ENCODE measurements at places on chromosomes 6 and 20.

DNA sequence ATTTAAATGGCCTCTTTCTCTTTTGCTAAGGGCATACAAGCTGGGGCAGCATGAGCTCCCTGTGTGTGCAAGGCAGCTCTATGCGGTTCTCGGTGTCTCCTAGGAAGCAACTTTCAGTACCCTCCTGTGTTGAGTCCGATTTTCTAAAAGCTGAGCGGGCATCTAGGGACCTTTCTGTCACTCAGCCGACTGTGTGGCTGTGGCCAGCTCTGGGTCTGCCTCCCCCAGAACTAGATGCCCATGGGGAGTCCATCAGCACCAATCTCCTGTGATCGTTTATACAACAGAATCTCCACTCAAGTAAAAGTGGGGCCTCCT is 7.5 kb downstream of the NELFCD start:
- no peak for DNase-seq

GRCh38 chr20:17097603-17098002 is 129.2 kb upstream of the PCSK2 start:
- DNase-seq, result no peak

DNA sequence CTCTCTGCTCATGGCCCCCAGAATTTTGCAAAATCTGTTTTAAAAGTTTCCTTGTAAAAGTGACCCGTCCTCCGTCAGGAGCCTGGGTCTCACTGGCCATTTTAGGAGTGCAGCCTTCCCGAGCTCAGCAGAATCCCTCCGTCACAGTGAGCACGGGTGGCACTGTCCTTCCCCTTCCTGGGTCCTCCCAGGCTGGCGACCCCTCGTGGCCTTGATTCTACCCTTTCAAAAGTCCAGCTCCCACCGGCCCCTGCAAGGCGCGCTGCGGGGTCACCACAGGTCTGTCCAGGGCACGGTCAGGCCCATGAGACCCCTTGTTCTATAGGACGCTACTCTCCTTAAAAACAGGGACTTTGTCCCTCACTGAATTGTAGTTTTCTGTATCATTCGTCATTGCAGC is 112.7 kb downstream of the PSMB1 start:
- DNase-seq, result no peak

DNA sequence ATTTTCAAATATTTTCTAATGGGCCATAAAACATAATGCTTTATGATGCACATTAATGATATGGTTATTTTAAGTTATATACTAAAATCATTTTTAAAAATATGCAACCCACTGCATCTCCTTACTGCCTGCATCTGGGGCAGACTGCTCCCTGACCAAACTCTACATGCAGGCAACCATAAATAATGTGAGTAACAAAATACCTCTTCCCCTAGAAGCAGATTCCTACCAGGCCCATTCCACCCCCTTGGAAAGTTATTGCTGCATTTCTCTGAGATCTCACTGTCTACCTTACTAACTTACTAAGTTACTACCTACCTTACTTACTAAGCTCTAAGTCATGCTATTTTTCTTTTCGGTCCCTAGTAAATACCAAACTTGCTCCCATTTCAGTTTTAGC is 71.8 kb downstream of the ATG5 start:
- no peak for DNase-seq

- DNase-seq, result no peak
These were observed 47.8 kb upstream of the NRSN1 start for GRCh38 chr6:24078200-24078599.

DNA sequence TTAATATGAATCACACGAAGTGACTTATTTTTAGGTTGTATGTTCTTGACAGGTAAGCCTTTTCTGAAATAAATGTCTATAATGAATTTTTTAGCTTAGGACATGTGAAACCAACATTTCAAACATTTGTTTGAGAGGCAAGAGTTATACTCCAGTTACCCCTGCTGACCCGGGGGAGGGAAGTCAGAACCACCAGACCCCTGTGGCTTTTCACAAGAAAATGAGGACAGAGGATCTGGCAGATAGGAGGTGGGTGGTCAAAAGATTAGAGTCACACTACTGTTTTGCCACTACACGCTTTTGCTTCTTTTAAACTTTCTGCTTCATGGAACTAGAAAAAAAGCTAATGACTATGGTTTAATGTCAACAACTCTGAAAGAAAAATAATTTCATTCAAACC is 27.5 kb upstream of the ADGRF4 start:
- DNase-seq, result no peak

DNA sequence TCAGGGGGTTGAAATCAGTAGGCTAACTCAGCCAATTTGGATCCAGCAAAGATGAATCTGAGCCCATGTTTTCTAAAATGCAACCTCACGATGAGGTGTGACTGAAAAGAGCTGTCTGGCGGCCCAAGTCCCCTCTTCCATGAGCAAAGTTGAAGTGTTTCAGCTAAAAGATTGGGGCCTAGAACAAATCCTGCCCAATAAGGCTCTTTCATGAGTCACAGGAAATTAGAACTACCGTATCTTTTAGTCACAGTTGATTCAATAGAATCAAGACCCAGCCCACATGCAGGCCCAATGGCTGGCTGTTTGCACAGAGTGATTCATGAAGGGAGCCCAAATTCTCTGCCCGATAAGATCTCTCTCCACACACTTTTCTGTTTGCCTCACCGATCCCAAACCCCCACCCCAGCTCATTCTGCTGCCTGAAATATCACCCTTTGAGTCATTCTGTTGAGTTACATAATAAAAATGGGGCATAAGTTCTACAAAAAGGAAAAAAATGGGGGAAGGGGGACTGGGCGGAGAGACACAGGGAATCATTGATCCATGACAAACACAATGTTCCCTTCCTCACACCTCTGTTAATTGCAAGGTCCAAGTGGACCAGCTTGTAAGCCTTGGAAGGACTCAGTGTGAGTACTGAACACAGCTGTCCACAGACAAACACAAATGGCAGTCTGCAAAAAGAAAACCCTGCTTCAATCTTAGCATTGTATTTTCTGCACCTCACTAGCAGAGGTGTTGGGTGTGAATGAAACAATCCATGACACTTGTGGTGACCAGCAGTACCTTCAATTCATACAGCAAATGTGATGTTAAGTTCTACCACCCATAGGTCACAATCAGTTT is 13.8 kb downstream of the FOXQ1 start:
- DNase-seq, result no peak

DNA sequence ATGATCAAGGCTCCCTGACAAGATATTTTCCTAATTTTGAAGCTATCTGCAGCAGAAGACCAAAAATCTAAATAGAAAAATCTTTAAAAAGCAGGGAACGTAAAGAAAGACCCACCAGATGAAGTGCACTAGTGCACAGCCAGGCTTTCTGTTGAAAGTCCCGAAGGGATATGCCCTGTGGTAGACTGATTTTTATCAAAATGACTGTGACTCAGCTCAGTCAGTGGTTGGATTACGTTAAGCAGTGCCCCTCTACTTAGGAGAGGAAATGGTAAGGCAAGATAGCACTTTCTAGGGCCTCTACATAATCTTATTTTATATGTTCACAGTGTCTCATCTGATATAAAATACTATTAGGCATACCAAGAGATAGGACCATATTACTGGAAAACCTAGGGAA is 123.4 kb upstream of the RAB32 start:
- DNase-seq, result no peak
